ENCODE measurements at places on chromosomes 7 and 10. TPM values are rescaled to one million over a fixed set of nuclear protein-coding genes. Genes with fewer than 3 reads are reported as not detected.

LIPF gene
- not detected for total RNA-seq

ANXA8L1 gene
- total RNA-seq = not detected

CCDC172 gene
- not detected for total RNA-seq

DRGX gene
- not detected for total RNA-seq

ANKRD7 gene
- 4.4 TPM for total RNA-seq

PRRT4 gene
- total RNA-seq = 2.5 TPM

SAMD9L gene
- total RNA-seq = 2.8 TPM

LIPM gene
- not detected for total RNA-seq

VDAC2 gene
- 114 TPM for total RNA-seq

PROSER2 gene
- total RNA-seq = 0.31 TPM

Data from parietal lobe (tissue), 2 donors.